Caco-2 (cell line): ENCODE measurements at places on chromosomes 16 and 17. TPM values are rescaled to one million over a fixed set of nuclear protein-coding genes. Genes with fewer than 3 reads are reported as not detected.

DNA sequence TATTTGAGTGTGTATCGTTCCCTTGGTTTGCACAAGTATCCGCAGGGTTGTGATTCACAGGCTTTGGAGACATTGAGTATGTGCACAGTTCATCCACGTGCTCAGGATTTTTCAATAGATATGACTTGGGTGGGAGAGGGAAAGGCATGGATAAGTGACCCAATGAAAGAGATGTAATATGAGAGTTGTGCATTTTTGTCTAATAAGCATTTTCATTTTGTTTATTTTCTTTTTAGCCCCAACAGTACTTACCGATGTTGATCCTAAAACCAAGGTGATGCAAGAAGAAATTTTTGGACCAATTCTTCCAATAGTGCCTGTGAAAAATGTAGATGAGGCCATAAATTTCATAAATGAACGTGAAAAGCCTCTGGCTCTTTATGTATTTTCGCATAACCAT is 14.5 kb downstream of the ALDH3A2 start:
- DNase-seq: no peak

DNA sequence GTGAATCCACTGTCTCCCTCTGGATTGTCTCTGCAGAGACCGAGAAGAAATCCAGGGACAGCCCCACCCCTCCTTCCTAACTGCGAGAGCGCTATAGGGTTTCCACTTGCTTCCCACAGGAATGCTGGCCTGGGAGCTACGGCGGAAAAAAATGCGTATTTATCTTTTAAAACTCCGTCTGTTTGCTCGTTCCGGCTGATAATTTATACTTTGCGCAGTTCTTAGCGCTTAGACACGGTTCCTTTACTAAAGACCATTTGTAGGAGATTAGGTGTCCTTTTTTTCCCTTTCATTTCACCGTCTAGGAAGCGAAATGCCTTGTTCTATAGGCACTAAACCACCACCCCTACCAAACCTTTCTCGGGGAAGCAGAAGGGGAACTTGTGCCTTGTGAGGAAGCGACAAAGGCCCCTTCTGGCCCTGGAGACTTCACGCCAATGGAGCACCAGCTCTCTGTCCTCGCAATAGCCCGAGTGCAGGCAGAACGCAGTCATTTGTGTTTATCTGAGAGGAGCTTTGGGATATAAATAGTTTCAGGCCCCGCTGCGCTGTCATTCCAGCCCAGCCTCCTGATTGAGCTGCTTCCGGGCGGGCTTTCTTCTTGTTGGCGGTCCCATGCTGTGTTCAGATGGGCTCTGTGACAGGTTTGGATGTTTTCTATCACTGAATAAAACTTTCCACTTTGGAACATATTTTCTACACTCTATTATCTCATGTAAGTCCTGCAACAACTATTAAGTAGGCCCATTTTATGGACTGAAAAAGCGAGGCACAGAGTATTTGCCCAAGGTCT is 791 bp upstream of the SUPT4H1 start:
- DNase-seq: no peak

DNA sequence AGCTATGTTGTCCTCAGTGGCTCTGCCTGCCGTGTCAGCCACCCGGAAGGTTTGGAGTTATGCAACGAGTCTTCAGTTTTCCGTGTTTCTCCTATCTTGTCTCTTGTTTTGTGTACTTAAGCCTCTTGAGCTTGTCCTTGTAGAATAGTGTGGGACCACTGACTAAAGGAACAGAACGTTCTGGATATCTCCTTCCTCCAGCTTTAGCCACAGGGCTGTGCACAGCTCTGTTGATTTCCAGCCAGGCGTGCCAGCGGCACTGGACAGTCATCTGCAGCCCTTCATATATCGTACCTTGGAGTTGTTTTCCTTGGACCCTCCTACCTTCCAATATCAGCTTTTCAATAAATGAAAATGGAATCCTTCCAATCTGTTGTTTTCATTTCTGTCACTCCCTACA is 39.8 kb downstream of the TMEM11 start:
- no peak for DNase-seq

GRCh38 chr17:74330446-74330845 is 4.4 kb downstream of the KIF19 start:
- DNase-seq: no peak

DNA sequence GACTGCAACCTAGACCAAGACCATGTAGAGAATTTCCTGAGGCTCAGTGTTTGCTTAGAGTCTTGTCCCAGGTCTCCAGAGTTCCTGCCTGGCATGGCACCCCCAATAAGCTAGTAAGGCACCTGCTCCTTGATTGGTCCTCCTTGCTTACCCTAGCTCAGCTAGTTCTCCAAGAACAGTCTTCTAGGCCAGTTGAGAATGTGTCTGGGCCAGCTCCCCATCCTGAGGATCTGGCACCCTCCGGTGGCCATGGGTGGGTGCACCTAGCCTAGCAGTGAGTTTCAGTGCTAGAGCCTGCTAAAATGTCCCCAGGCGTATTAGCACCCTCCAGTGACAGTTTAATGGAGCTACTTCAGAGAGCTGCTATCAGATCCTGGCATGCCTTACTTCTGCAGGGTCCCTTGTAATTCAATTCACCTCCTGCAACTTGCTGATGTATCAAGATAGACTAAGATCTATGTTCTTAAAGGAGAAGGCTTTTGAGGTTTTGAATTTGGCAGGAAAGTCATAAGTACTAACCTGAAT is 44.4 kb upstream of the MED13 start:
- DNase-seq: peak; percentile 91

DNA sequence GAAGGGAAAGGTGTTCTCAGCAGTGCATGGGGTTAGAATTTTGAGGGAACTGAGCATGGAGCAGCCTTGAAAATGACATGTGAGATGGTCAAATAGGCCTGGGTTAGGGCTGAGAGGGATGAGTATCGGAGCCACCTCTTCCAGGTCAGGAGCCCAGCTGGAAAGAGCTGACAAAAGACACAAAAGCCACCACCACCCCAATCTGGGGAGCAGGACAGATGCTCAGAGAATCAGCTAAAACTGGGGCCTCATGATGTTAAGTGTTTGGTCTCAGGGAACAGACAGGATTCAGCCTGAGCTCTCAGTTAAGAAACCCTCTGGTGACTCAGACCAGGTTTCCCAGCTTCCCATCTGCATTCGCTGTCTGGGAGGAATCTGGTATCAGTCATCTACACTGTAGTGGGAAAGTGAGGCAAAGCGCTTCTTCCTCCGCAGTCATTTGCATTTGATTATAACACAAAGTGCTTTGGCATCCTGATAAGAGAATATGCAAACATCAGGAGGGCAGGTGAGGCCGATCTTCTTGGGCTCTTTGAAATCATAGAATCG is 2.6 kb downstream of the WNT9B start:
- DNase-seq: no peak

GRCh38 chr17:44308320-44308818 is at the start of gene RUNDC3A:
Gene RUNDC3A, plus strand, starts transcription at chr17:44308601. Its CDS starts 232 bp downstream, at chr17:44308833.
- DNase-seq: peak; percentile 96

GRCh38 chr17:78527345-78527744 is 49.9 kb downstream of the DNAH17 start:
- no peak for DNase-seq

DNA sequence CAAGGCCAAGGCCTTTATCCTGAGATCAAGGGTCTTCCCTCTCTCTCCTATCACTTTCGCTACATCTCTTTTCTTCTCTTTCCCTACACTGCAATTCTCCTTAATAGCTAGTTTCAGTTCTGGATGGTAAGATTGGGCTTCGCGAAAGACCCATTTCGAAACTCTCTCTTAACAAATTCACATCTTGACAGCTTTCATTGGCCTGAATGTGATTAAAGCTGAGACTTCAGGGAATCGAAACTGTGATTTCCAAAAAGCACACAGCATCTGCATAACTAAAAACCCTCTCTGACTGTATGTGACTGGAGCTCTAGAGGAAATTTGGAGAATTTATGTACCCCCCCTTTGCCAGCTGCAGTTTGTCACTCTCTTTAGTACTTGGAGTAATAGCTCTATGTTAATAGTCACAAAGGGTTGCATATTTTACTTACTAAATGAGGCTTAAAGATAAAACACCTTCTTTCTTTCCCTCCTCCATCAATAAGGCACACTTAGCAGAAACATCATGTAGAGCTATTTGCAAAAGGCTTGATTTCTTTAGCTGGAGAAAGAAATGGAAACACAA is 105.3 kb upstream of the FAM20A start:
- no peak for DNase-seq

DNA sequence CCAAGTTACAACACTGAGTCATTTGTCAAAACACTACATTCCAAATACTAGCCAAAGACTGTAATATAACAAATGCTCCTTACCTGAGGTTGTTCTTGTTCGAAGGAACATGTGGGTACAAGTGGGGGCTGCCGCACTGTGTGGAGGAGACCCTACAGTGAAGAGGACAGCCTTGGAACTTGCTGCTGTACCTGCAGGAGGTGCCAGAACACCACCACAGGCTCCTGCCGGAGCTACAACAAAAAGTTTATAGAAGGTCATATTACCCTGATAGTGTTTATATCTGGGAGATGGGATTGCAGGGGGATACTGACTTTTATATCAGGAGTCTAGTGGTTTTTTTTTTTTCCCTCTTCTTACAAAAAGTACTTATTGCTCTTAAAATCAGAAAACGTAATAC is 37.8 kb upstream of the ALDH3A1 start:
- peak; percentile 17 for DNase-seq

- DNase-seq: no peak
Observed at GRCh38 chr17:67476787-67477335, 99.8 kb downstream of the PITPNC1 start.

- peak; percentile 82 for DNase-seq
Observed at GRCh38 chr17:58006560-58006923, 504 bp downstream of the SRSF1 start.

DNA sequence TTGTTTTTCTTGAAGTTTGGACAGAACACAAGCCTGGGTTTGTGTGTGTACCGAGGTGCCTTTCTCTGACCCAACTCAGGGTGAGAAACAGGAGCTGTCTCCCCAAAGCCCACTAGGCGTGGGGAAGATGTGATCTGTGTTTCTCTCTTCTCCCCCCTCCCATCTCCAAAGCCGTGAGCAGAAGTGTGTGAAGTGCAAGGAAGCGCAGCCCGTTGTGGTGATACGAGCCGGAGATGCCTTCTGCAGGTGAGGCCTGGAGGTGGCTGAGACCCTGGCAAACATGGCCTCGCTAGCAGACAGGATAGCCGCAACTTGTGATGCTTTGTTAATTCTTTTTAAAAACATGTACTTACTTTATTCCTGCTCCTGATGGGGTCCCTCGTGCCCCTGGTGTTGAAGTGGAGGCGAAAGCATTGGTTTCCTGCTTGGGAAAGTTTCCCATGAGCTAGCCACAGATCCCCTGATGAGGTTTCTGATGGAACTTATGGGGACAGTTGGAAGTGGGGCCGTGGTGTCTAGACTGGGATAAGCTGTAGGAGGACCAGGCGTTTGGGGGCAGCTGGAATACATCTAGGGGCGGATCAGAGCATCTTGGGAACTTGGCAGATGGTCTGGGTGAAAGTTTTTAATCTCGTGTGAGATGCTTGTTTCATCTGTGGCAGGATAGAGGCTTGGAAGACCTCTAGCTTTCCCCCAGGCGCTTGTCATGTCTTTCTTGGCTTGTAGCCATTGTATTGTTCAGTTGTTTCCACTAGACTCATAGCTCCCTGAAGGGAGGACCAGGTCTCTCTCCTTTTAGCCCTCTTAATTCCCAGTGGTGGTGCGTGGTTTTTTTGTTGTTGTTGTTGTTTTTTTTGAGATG is 893 bp downstream of the CTU2 start:
- no peak for DNase-seq

DNA sequence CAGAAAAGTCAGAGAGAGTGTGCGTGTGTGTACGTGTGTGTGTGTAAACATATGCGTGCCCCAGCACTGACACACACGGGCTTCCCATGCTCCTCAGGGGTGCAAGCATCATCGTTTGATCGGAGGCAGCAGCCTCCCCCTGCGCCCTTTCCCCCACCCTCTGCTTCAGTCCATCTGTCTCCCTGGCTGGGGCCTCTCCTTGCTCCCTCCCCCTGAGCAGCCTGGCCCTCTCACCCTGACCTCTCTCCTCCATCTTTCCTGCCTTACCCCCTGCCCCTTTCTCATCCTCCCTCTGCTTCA is 4.4 kb downstream of the STX1B start:
- DNase-seq: no peak

- peak; percentile 85 for DNase-seq
Observed at GRCh38 chr16:67928561-67929364, 2.9 kb downstream of the CTRL start.

GRCh38 chr17:61454381-61455323 is 2.4 kb downstream of the TBX4 start:
- peak; percentile 90 for DNase-seq

- no peak for DNase-seq
Observed at GRCh38 chr17:30321314-30321713, 12.5 kb downstream of the TMIGD1 start.

KRTAP1-5 gene
- total RNA-seq: not detected in 2 replicates

SEPTIN12 gene
- total RNA-seq: not detected in 2 replicates

IL17C gene
- total RNA-seq: not detected in 2 replicates

ADAP2 gene
- total RNA-seq: 1.8 and 3.1 TPM in 2 replicates

SSTR5 gene
- total RNA-seq: 0.23 and 0.30 TPM in 2 replicates

RFFL gene
- 27.9 and 29.6 TPM in 2 replicates for total RNA-seq

PRAC1 gene
- total RNA-seq: not detected in 2 replicates

ARL5C gene
- total RNA-seq: not detected in 2 replicates

OR1A1 gene
- total RNA-seq: not detected in 2 replicates

ACE gene
- total RNA-seq: 1.7 and 3.4 TPM in 2 replicates

CHST6 gene
- total RNA-seq: 1.1 and 1.3 TPM in 2 replicates

C16orf74 gene
- 3.8 and 4.0 TPM in 2 replicates for total RNA-seq
